Activated B cell treated with CpG ODN at 0.5 μM for 24 hours (primary cell): ENCODE measurements at places on chromosomes 2 and 18. TPM values are rescaled to one million over a fixed set of nuclear protein-coding genes. Genes with fewer than 3 reads are reported as not detected.

GRCh38 chr2:216688731-216689340, 6.5 kb downstream of the IGFBP5 start:
- no peak for DNase-seq

DNA sequence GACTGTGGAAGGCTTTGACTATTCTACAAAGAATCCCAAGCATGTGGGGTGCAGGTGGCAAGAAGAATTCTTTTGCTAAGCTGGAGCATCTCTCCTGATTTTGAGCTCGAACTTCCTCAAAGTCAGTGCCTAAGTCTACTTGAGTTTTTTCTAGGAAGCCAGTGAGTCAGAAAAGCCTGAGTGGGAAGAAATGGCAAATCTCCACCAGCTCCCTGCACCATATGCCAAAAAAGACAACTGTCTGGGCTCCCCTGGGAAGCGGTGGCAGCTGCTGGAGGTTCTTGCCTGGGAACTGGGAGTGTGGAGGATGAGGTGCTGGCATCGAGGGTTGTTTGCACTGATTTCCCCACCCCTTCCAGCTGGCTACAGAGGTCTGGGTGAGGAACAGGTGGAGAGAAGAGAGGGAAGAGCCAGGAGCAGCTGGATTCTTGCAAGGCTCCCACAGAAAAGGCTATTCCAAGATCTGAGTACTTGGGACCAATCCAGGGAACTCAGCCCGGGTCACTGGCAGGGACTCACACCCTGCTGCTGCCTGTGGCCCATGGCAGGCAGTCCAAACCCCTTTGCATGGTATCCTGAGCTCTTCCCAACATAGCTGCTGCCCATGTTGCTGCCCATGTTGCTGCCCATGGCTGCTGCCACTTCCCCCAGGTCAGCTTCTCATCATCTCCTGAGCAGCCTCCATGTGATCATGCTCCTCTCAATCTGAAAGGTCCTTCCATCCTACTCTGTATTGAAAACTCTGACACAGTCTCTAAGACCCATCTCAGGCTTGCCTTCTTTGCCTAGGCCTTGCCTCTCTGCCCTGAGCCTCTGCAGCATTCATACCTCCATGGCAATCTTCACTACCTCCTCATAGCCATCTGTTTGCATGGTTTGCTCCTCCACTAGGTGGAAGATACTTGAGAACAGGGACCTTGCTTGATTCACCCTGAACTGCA, 128.3 kb upstream of the SPATS2L start:
- no peak for DNase-seq

GRCh38 chr2:145743011-145743410, 1223.1 kb upstream of the ZEB2 start:
- DNase-seq = no peak

DNA sequence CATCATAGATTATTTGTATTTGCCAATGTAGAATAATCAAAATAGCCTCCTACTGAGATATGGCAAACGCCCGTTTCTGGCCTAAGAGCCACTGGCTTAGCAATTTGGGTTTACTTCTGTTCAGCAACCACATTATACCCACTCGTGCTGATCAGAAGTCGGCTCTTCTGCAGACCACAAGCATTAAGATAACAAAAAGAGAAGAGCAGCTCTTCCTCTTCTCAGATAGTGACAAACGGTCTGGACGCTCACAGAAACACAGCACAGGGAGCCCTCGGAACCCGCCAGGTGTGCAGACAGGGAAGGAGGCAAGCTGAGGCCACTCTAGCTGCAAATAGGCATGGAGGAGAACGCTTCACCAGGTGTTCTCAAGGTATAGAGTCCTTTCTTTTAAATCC, 164.0 kb downstream of the HDAC4 start:
- no peak for DNase-seq

GRCh38 chr18:22673182-22673862, 255.6 kb upstream of the CTAGE1 start:
- no peak for DNase-seq

GRCh38 chr2:20198001-20198400, 26.9 kb downstream of the SDC1 start:
- no peak for DNase-seq

GRCh38 chr18:9536354-9537152, 61.2 kb downstream of the RALBP1 start:
- DNase-seq = no peak

- DNase-seq = no peak
Measured at GRCh38 chr18:48293954-48294898, 115.0 kb downstream of the ZBTB7C start.

DNA sequence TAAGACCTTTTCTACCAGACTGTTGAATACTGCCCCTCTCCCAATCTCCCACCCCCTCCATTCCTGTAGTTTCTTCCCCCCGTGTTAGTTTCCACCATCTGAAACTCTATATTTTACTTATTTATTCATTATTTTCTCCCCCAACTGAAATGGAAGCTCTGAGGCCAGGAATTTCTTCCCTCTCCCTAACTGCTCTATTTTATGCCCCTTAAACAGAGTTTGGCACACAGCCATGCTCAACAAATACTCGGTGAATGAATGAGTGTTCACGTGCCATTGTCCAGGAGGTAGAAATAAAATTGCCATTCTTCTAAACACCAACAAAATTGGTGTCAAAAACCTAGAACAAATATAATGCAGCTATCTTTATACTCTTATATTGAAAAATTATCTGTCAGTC, 5.6 kb downstream of the ITGB1BP1 start:
- no peak for DNase-seq

DNA sequence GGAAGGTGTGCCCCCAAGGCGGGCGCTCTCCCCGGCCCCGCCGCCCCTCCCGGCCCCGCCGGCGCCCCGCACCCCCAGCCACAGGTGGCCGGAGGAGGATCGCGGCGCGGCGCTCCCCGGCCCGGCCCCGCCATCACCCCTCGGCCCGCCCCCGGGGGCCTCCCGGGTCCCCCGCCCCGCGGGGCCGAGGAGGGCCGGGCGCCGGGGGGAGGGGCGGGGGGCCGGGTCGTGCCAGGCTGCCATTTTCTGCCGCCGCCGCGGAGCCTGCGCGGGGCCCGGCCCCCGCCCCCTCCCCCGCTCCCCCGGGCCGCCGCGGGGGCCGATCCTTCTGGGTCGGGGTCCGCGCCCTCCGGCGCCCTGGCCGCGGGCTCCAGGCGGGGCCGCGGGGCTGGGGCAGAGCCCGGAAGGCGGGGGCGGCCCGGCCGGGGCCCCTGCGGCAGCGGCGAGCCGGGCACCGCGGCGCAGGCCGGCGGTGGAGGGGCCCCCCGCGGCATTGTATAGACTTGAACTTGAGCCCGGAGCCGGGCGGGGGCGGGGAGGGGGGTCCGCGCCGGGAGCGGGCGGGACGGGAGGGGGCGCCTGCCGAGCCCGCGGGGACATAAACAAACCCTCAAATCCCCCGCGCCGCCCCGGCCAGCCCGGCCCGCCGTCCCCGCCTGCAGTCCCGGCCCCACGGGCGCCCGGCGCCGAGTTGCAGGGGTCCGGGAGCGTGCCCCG, 556 bp downstream of the DNMT3A start:
- no peak for DNase-seq

GRCh38 chr2:5287558-5288334, 404.4 kb upstream of the SOX11 start:
- DNase-seq = no peak

DNA sequence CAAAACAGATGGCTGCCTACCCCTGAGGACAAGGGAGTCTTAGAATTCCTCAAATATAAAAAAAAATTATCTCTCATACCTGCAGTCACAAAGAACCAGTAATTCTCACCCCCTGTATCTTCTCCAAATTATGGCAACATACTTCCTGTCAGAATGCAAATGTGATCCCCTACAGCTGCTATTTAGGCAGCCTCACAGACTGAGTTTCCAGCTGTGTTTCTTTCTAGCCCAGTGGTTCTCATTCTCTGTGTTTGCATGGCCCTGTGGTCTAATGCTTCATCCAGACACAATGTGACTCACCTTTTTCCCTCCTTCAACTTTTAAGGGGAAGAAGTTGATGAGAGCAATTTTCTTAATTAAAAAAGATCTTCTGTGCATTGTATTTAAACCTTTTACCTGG, 726.3 kb downstream of the TSN start:
- DNase-seq = no peak

- no peak for DNase-seq
Measured at GRCh38 chr2:128597121-128597762, 278.6 kb upstream of the HS6ST1 start.

DNA sequence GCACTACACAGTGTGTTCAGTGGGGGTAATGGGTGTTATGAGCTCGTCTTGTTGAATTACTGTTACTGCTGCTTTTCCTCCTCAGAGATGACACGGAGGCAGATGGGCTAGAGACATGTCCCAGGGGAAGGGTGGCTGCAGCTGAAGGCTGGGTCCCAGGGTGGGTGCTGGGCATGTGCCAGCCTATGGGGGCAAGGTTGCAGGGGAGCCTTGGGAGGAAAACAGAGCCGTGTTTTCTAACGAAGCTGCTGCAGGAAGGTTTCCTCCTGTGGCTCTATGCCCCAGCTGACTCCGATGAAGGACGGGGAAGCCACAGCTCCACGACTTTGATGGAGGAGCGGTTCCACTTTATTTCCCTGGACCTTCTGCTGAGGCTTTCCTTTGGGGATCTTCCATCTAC, 42.4 kb downstream of the ASB18 start:
- DNase-seq = no peak

DNA sequence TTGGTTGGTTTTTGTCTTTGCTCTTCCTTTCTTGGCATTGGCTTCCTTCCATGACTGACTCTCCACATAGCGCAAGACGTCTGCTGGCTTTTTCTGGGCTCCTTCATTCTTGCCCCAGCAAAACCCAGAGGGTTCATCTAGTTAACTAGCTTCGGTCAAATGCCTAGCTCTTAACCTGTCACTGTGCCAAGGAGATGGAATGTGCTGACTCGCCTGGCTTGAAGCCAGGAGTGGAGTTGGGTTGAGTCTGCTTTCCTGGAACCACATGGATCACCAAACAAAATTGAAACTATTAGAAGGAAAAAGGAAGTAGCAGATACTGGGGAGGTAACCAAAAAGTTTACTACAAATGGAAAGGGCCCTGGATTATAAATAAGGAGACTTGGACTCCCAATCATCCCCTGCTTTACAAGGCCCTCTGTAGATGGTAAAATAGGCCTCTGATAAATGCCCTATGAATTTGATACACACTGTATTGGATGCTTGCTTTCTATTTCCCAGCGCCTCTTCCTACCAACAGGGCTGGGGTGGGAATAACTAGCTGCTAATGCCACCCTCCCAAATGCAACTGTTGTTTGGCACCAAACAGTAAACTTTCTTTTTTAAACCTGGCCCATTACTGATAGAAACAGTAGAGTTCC, 11.3 kb downstream of the MALT1 start:
- no peak for DNase-seq

DNA sequence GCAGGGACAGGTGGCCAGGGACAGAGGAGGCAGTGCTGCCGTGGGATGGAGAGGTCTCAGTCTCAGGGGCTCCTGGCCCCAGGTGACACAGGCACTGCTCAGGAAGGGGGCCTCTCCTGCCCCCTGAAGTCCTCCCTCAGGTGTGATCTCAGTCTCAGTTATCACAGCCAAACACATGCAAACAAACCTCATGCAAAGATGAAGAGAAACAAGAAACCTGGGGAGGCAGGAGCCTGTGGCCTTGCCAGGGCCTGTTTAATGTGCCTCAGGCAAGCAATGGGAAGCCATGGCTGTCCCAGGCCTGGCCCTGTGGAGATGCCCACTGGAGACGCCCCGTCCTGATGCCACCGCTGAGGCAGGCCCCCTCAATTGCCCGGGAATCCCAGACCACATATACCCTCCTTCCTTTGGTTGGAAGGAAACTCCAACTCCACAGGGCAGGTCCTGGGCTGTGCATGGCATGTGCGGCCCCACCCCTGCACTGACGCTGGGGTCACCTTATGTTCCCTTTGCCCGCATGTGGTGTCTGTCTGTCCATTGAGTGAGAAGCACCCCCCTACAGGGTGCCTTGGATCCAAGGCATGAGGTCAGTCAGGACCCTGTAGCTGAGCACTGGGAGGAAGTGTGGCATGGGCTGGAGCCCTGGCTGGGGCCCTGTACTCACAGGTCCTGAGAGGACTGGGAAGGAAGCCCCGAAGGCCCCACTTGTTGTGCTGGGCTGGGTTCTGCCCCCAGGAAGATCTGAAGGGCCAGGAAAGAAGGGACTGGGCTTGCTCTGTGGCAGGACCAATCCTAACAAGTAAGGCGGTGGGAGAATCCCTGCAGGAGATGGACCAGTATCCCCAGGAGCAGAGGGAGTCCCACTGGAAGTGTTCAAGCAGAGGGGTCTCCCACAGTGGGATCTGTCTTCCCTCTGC, 68.8 kb upstream of the RAB6C start:
- no peak for DNase-seq

- no peak for DNase-seq
Measured at GRCh38 chr2:15732341-15733077, 140.8 kb downstream of the DDX1 start.

- DNase-seq = no peak
Measured at GRCh38 chr2:129742415-129743180, 236.9 kb upstream of the RAB6C start.

- no peak for DNase-seq
Measured at GRCh38 chr2:232505856-232506255, 14.3 kb upstream of the PRSS56 start.

DNA sequence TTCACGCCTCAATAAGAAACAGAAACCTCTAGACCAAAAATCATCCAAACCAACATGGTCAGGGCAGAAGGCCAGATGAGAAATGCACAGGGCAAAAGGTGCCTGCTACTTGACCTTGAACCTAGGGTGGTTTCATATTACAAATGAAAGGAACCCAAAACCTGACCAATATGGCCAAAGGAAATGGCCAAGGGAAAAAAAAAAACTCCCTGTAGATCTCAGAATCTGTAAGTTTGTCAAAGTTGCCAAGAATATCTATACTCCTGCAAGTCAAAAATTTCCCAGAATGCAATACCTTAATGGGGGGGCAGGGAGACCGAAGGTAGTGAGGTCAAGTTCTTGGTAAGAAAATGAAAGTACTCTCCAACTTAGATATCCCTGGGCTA, 47.2 kb downstream of the HIBCH start:
- DNase-seq = no peak

NT5C1B gene
- not detected in 2 replicates for total RNA-seq

LRRTM1 gene
- not detected in 2 replicates for total RNA-seq

MEP1B gene
- 0.09 TPM in 1 of 2 replicates, not detected in the other for total RNA-seq

LRATD1 gene
- not detected in 2 replicates for total RNA-seq

CCDC102B gene
- 1.5 and 1.8 TPM in 2 replicates for total RNA-seq

RGPD4 gene
- 0.07 TPM in 1 of 2 replicates, not detected in the other for total RNA-seq

FMNL2 gene
- 2.8 and 4.0 TPM in 2 replicates for total RNA-seq

PRR30 gene
- total RNA-seq = not detected in 2 replicates
